ENCODE measurements at places on chromosomes 1 and 21. TPM values are rescaled to one million over a fixed set of nuclear protein-coding genes. Genes with fewer than 3 reads are reported as not detected.

Gene TFAP2E
- total RNA-seq, result 0.65 TPM

Gene DDOST
- total RNA-seq, result 145 TPM

Gene FAM167B
- total RNA-seq, result 0.87 TPM

Gene CD244
- total RNA-seq, result 2.1 TPM

Gene COL9A2
- 1.9 TPM for total RNA-seq

Gene SYT6
- total RNA-seq, result not detected

Gene RNU1-3
- 2,477 TPM for total RNA-seq

Gene SHE
- total RNA-seq, result not detected

Gene SPRR2G
- total RNA-seq, result not detected

Gene AMY2A
- total RNA-seq, result not detected

Gene CDCA8
- 85.5 TPM for total RNA-seq

- H3K4me1 ChIP-seq, result no peaks in the 10 kb centered on the region
- H3K27me3 ChIP-seq, result peaks cover 3% of the 10 kb centered on the region
- no peak overlapping the region for H3K27ac ChIP-seq
- H3K4me3 ChIP-seq, result no peak overlapping the region
Observed at GRCh38 chr1:88060750-88061491, 623.2 kb upstream of the PKN2 start.

- no peak for DNase-seq
- H3K27ac ChIP-seq, result no peak overlapping the region
- peaks cover 45% of the 10 kb centered on the region for H3K4me1 ChIP-seq
- no peak overlapping the region for H3K4me3 ChIP-seq
- H3K27me3 ChIP-seq, result no peaks in the 10 kb centered on the region
- no peaks in the 10 kb centered on the region for H3K36me3 ChIP-seq
Observed at GRCh38 chr1:93036672-93037071, 42.4 kb upstream of the MTF2 start.

DNA sequence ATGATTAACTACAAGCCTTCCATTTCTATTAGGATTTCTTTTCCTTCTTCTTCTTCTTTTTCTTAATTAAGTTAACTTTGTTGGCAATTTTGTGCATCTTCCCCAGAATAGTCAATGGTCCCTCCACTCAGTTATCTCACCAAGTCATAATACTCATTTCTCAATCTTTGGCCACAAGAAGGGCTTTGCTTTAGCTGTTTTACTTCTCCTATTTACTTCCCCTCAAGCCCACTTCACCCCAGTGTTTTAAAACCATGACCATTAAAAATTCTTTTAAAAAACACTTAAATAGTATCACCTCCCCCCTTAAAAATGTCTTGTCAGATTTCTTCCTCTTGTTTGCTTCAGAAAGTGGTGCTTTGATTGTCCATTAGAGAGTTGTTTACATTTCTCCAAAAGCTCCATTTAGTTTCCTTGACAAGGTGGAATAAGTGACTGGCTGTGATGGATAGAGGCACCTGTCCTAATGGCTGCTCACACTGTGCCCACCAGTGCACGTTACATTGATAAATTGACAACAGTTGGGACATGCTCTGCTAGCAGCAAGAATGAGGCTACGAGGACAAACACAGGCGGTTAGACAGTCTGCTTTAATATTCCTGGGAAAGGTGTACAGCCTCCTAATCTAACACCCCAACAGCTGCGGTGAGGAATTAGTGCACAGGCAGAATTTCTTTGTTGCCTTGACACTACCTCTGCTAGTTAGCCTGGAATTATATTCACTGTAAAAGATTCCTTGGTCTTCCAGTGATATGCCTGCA lies 354.7 kb downstream of the LMO4 start:
- no peak overlapping the region for H3K27ac ChIP-seq
- no peak overlapping the region for H3K4me3 ChIP-seq
- no peaks in the 10 kb centered on the region for H3K36me3 ChIP-seq

GRCh38 chr1:98177751-98178150 lies 256.9 kb upstream of the DPYD start:
- peaks cover 3% of the 10 kb centered on the region for H3K27me3 ChIP-seq
- H3K36me3 ChIP-seq, result no peaks in the 10 kb centered on the region
- H3K27ac ChIP-seq, result no peak overlapping the region
- no peaks in the 10 kb centered on the region for H3K4me1 ChIP-seq

GRCh38 chr1:31830065-31830464 lies 14.2 kb upstream of the SPOCD1 start:
- H3K36me3 ChIP-seq, result no peaks in the 10 kb centered on the region
- H3K27me3 ChIP-seq, result no peaks in the 10 kb centered on the region
- no peak overlapping the region for H3K4me3 ChIP-seq
- DNase-seq, result no peak
- no peak overlapping the region for H3K27ac ChIP-seq
- H3K4me1 ChIP-seq, result peaks cover 35% of the 10 kb centered on the region

GRCh38 chr1:234609691-234610042 lies 311 bp downstream of the IRF2BP2 start:
- DNase-seq, result no peak
- H3K4me1 ChIP-seq, result peaks cover 49% of the 10 kb centered on the region
- peaks cover 37% of the 10 kb centered on the region for H3K36me3 ChIP-seq
- no peaks in the 10 kb centered on the region for H3K27me3 ChIP-seq
- no peak overlapping the region for H3K27ac ChIP-seq

DNA sequence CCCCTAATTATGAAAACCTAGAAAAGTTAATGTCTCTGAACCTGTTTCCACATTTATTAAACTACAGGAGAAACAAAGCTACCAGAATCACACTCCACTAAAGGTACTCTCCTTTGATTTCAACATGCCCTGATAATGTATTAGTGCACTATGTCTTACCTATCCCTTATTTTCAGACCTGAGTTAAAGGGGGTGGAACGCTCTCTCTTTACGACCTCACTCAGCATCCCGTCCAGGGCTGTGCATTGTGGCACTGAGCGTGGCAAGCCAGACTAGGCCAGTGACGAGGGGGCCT lies 678 bp downstream of the LSM10 start:
- no peaks in the 10 kb centered on the region for H3K27me3 ChIP-seq
- H3K36me3 ChIP-seq, result peaks cover 20% of the 10 kb centered on the region
- H3K27ac ChIP-seq, result peak overlapping the region; percentile 96
- no peak for DNase-seq
- H3K4me3 ChIP-seq, result peak overlapping the region; percentile 92
- peaks cover 40% of the 10 kb centered on the region for H3K4me1 ChIP-seq

DNA sequence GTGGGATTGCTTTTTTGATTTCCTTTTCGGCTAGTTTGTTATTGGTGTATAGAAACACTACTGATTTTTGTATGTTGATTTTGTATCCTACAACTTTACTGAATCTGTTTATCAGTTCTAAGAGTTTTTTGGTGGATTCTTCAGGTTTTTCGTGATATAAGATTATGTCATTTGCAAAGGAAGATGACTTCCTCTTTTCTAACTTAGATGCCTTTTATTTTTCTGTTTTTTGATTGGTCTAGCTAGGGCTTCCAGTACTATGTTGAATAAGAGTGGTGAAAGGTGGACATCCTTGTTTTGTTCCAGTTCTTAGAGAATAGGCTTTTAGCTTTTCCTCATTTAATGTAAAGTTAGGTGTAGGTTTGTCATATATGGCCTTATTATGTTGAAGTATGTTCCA lies 13.1 kb upstream of the NHLH2 start:
- DNase-seq, result no peak
- no peaks in the 10 kb centered on the region for H3K4me1 ChIP-seq
- no peak overlapping the region for H3K4me3 ChIP-seq
- H3K27ac ChIP-seq, result no peak overlapping the region
- peaks cover 37% of the 10 kb centered on the region for H3K27me3 ChIP-seq
- H3K36me3 ChIP-seq, result no peaks in the 10 kb centered on the region

GRCh38 chr1:175319912-175320230 lies 127.3 kb upstream of the KIAA0040 start:
- no peaks in the 10 kb centered on the region for H3K36me3 ChIP-seq
- H3K4me3 ChIP-seq, result no peak overlapping the region
- peaks cover 10% of the 10 kb centered on the region for H3K4me1 ChIP-seq
- H3K27ac ChIP-seq, result no peak overlapping the region

DNA sequence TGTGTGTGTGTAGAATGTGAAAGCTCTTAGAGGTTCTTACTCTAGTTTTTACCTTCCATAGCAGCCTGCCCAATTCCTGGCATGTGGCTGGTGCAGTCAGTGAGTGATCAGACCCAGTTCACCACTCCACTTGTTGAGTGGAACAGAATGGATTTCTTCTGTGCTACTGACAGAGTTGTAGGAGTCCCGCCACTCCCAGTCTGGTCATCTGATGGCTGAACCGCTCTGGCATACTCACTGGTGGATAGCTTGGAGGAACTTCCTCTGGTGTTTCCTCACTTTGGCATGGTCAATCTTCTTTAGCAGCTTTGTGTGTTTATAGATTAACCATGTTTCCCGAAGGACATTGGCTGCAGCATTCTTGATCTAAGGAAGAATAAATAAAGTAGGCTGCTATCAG lies 106.7 kb upstream of the ADAR start:
- H3K27me3 ChIP-seq, result peaks cover 4% of the 10 kb centered on the region
- no peaks in the 10 kb centered on the region for H3K36me3 ChIP-seq
- DNase-seq, result peak; percentile 24
- H3K27ac ChIP-seq, result no peak overlapping the region

DNA sequence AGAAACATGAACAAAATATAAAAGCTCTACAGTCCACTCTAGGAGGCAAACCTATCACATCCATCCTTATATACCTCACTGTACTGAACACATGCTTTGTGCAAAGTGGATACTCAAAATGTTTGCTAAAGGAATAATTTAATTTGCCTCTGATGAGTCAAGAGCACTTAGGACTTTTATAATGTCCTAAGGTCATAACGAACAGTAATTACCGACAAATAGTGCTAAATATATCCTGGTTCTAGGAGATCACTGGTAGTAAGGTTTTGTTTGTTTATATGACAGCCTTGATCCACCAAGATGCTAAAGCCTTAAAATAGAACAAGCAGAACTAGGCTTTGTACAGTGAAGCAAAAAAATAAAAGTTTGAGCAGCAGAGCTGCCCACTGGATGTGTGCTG lies 70.6 kb downstream of the GADD45A start:
- H3K36me3 ChIP-seq, result no peaks in the 10 kb centered on the region
- no peak for DNase-seq
- no peak overlapping the region for H3K4me3 ChIP-seq
- peaks cover 9% of the 10 kb centered on the region for H3K4me1 ChIP-seq
- H3K27me3 ChIP-seq, result peaks cover 2% of the 10 kb centered on the region

DNA sequence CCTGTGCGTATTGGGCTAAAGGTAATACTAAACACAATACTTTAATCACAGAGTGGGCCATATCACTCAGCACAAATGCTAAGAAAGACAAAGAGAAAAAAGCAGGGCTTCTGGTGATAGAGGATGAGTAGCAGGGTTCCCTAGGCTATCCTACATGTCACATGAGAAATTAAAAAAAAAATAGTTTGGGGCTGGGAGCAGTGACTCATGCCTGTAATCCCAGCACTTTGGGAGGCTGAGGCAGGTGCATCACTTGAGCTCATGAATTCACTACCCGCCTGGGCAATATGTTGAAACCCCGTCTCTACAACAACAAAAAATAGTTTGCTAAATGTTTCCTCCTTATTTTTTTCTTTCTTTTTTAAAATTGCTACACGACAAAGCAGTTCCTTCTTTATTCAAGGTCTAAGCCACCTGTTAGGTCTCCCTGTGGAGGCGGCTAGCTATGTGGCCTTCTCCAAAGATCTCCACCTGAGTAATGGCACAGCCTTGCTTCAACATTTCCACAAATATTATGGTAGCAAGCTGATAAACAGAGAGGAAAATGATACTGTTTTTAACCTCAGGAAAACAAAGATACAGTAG lies 1.5 kb downstream of the ENSA start:
- peaks cover 40% of the 10 kb centered on the region for H3K36me3 ChIP-seq
- H3K4me3 ChIP-seq, result no peak overlapping the region
- H3K4me1 ChIP-seq, result peaks cover 39% of the 10 kb centered on the region
- H3K27ac ChIP-seq, result no peak overlapping the region
- no peak for DNase-seq
- H3K27me3 ChIP-seq, result no peaks in the 10 kb centered on the region

- no peak overlapping the region for H3K27ac ChIP-seq
- H3K27me3 ChIP-seq, result peaks cover 2% of the 10 kb centered on the region
Observed at GRCh38 chr1:5460974-5461373, 531.3 kb downstream of the NPHP4 start.

GRCh38 chr1:232501854-232502253 lies 128.1 kb downstream of the SIPA1L2 start:
- H3K4me3 ChIP-seq, result no peak overlapping the region
- no peak for DNase-seq

- H3K4me3 ChIP-seq, result no peak overlapping the region
- H3K27ac ChIP-seq, result no peak overlapping the region
- peaks cover 57% of the 10 kb centered on the region for H3K36me3 ChIP-seq
- H3K4me1 ChIP-seq, result peaks cover 49% of the 10 kb centered on the region
- no peaks in the 10 kb centered on the region for H3K27me3 ChIP-seq
- no peak for DNase-seq
Observed at GRCh38 chr21:31668651-31669491, 9.4 kb downstream of the SOD1 start.

DNA sequence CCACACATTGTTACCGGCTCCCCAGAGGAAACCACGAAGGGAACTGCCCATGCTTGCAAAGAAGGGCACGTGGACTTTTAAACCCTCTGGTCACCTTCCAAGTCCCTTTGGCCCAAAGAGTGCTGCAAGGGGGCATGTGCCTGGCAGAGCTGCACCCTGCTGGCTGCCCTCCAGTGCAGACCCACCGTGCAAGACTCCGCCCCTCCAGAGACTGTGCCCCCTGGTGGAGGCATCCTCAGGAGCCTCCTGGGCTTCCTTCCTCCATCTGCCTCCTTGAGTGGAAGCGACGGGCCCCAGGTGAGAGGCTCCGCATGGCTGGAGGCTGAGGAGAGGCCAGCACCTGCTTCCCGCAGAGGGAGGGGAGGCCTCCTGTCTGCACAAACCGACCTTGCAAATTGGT lies 100.6 kb downstream of the CRYAA start:
- no peak overlapping the region for H3K27ac ChIP-seq
- no peak overlapping the region for H3K4me3 ChIP-seq
- peaks cover 3% of the 10 kb centered on the region for H3K27me3 ChIP-seq
- no peaks in the 10 kb centered on the region for H3K4me1 ChIP-seq
- H3K36me3 ChIP-seq, result no peaks in the 10 kb centered on the region

Measured in activated CD4-positive, alpha-beta T cell treated with anti-CD3 and anti-CD28 coated beads, Interleukin-2, amount 10 ng/mL, durations not matched to agents 7 days and 5 days (primary cell).